ENCODE measurements at places on chromosomes 12 and 14.
A peak's percentile ranks its signal among the peaks of the same experiment; 100 is the strongest.

DNA sequence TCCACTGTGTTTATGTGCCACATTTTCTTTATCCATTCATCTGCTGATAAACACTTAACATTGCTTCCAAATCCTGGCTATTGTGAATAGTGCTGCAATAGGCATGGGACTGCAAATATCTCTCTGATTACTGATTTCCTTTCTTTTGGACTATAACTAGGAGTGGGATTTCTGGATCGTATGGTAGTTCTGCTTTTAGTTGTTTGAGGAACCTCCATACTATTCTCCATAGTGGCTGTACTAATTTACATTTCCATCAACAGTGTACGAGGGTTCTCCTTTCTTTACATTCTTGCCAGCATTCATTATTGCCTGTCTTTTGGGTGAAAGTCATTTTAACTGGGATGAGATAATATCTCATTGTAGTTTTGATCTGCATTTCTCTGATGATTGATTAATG lies 47.6 kb downstream of the TAOK3 start:
- DNase-seq = no peak

GRCh38 chr12:87112571-87113345 lies 856.6 kb upstream of the MGAT4C start:
- DNase-seq = no peak

- no peak for DNase-seq
Observed at GRCh38 chr14:60632257-60632656, 17.0 kb downstream of the SIX1 start.

- no peak for DNase-seq
Observed at GRCh38 chr14:21104448-21105060, 3.7 kb downstream of the TMEM253 start.

- DNase-seq = no peak
Observed at GRCh38 chr12:4243091-4243490, 30.5 kb upstream of the CCND2 start.

- no peak for DNase-seq
Observed at GRCh38 chr14:85613496-85613895, 83.6 kb downstream of the FLRT2 start.

DNA sequence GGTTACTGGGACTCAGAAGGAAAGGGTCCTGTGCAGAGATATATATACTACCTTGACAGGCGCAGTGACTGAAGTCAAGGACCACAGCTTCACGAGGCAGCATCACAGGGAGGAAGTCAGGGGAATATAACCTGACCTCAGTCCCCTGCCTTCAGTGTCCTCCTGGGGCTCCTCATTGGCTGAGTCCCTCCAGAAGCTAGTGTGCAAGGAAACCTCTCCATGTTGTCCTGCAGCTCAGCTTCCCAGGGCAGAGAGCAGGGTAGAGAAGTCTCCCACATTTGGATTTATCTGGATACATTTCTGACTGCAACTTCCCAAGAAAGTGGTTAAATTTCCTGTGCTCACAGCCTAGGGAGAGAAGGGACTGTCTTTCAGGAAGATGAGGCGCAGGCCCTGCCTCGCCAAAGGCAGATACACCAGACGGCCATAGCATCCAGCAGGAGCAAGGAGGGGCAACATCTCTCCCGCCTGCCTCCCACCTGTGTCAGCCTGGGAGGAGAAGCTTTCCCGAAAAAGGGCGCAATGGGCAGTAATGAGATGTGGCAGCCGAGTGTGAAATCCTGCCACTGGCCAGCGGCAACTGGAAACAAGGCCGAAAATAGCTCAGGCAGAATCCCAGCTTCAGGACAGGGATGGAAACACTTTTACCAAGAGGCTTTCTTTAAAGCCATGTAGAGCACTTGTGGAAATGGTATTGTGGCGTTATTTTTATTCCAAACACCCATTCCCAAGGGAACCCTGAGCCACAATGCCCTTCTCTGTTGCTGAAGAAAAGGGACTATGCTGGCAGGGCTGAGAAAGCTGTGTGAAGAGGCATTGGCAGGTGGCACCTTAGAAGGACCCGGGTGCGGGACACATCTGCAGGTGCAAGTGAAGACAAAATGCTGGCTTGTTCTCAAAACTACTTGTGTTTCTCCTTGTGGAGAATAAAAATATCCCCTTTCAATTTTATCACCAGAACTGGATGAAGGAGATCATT lies 54.9 kb upstream of the HIF1A start:
- DNase-seq = no peak

DNA sequence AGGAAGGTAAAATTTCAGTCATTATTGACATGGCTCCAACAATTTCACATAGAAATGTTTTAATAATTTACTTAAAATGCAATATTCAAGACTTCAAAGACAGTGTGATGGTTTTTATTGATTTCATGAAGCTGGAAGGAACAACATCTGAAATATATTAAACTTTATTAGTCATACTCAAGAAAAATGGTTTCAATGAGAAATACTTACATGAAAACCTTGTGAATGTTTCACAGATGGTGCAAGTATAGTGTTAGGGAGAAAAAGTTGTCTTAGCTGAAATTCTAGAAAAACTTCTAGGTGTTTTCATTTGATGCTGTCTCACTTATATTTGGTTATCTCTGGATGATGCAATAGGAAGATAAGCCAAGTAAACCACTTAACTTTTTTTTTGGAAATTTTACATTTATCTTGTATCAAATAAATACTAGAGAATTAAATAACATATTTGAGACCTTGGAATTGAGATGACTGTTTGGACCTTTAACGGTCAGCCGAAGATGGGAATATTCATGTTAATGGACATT lies 65.5 kb downstream of the PELI2 start:
- no peak for DNase-seq

DNA sequence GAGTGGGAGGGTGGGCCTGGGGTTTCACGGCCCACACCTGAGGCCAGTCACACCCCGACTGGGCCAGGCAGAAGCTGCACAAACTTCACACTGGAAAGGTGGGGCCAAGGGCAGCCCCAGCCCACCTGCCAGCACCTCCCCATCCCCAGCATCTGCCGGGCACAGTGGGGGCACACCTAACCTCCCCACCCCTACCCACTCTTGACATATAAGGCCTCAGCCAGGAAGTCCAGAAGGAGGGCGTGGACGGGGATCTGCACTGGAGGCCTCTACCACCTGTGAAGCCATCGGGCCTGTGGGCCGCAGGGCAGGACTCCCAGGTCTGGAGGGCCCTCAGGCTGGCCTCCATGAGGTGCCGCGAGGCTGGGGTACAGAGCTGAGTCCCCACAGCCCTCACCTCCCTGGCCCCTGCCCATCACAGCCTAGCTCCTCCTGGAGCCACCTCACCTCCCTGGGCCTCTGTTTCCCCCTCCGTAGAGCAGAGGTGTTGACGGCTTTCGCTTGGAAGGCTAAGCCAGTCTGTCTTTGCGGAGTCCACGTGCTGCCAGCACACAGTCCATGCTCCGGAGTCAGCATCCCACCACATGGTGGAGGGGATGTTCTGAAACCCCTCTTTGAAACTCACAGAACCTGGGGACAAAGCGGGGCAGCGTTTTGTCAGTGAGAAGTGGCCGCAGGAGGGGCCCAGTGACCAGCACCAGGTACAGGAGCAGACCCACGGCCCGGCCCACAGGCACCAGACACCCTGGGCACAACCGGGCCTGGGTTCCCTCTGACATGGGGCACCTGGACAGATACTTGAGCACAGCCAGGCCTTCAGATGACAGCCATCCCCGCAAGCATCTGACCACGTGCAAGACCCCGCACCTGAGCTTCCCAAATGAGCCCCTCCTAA lies 38.2 kb upstream of the INF2 start:
- DNase-seq = no peak

- DNase-seq = peak; percentile 86
Observed at GRCh38 chr12:132908145-132909029, 21.0 kb upstream of the CHFR start.

GRCh38 chr14:75640876-75641275 lies 19.8 kb downstream of the ERG28 start:
- no peak for DNase-seq

DNA sequence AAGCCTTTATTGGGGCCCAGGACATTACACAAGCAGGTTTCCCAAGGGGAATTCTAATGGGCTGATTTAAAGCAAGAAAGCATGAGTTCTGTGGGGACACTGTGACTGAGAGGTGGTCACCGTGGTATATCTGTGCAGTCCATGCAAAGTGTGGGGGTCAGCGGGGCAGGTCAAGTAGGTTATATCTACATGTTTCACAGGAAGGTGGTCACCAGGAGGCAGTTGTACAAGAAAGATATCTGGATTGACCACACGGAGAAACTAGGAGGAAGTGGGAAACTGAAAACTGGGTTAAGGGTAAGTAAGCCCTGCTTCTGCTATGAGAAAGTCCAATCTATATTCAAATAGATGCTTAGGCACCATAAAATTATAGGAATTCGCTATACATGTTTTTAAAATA lies 77.8 kb upstream of the CNOT2 start:
- no peak for DNase-seq

All from stimulated activated CD4-positive, alpha-beta T cell treated with anti-CD3 and anti-CD28 coated beads, Interleukin-1b, Interleukin-23, amount 100 ng/mL, for 1 hour (primary cell).